ENCODE measurements at places on chromosomes 16 and 17. TPM values are rescaled to one million over a fixed set of nuclear protein-coding genes. Genes with fewer than 3 reads are reported as not detected.

- no peak for DNase-seq
Measured at GRCh38 chr16:79420493-79420892, 180.0 kb downstream of the MAF start.

DNA sequence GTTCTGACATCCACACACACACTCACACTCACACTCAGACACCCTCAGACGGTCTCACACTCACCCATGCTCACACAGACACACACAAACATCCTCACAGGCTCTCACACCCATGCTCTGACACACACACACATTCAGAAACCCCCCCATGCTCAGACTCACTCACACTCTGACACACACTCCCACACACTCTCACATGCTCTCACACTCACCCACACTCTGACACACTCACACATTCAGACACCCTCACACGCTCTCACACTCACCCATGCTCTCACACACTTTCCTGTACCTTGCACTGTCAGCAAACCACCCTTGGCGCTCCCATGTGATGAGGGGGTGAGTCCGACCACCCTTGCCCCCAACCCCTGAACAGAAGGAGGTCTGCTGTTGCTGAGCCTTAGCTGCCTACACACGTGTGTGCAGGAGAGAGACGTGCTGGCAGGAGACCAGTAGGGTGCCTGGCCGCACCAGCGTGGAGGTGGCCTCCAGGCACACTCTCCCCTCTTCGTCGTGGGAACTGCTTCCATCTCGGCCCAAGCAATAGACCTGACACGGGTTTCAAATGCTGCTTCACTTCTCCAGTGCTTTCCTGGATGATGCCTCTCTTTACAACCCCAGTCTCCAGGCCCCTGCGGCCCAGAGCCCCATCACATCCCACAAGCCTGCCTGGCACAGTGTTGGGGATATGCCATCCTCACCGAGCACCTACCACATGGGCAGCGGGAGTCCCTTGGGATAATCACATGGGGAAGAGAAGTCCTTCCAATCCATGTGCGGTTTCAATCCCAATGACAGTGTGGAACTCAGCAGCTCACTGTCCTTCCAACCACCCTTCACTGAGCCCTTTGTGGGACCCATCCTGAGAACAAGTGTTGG, 267.8 kb upstream of the FOXF1 start:
- DNase-seq: peak; percentile 12

The PROCA1 gene
- total RNA-seq: 2.5 TPM

DNA sequence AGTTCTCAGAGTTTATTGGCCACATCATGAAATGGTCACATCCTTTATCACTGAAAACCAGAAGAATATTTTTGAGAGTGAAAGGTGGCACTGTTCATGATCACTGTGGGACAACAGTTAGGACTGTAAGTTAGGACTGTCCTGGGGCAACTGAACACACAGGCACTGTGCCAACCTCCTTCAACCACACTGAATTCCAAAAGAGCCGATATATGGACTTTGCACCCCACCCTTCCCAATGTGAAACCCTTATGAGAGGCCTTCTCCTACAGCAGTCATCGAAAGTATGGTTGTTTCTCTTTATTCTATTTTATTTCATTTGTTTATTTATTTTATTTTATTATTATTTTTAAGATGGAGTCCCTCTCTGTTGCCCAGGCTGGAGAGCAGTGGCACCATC, 353.5 kb downstream of the TOX3 start:
- peak; percentile 20 for DNase-seq

DNA sequence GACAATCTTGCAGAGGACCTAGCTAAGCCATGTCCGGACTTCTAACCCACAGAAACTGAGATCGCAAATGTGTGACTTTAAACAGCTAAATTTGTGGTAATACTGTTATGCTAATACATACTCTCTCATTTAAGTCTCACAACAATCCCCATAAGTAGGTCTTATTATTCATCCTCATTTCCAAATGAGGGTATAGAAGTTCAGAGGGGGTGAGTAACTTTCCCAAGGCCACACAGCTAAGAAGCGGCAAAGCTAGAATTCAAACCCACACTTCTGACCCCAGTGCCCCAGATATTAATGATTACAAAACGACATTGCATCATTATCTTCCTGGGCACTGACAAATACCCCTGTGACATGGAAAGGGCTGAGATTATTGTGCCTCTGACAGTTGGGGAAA, 81.4 kb downstream of the CNGB1 start:
- no peak for DNase-seq

The NOG gene
- total RNA-seq: 0.27 TPM

DNA sequence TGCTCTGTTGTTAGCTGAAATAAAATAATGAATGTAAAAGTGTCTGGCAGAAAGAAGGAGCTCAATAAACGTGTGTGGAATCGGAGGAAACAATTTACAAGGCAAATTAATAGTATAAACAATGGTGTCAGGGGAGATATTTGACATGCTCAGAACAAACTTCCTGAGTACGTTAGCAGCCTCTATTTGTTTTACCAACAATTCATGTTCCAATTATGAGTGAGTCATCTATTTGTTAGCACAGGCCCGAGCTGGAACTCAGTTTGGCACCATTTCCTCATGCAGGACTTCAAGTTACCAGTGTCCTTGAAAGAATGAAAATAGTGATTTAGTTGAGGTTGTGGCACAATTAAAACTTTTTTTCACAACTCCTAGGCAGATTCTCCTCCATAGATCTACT, 9.1 kb downstream of the ASIC2 start:
- peak; percentile 62 for DNase-seq

The SREBF1 gene
- total RNA-seq: 174 TPM

The TBC1D3L gene
- total RNA-seq: 14.8 TPM

The DNAH3 gene
- total RNA-seq: 5.1 TPM

DNA sequence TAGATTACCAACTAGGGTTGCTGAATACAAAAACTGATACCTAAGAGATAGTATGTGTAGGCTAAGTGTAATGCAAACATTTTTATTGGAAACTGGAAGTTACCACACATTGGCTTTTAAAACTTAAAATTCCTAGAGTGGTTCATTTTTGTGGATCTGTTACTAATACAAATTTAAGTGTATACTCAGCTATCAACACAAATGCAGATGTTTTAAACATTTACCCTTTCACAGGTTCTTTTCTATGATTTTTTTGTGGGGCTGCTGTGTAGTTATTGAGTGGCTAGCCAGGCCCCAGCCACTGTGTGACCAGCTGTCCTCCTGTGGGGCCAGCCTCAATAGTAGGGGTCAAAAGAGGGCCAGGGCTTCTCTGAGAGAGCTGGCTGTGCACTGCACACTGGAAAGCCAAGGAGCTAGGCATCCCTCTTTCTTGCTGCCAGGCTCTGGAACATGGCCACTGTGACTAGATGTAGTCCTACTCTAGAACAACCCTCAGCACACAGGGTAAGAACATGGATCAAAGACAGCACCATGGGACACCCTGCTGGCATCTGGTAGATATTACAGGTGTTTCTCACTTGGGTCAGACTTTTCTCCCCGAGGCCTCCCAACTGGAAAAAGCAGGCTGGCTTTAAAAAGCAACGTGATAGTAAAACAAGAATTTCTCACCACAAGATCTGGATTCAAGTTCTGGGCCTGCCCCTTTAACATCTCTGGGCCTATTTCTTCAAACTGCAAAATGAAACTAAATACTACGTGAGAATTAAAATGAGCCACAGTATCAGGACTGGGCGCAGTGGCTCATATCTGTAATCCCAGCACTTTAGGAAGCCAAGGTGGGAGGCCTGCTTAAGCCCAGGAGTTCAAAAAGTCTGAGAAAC, 7.3 kb upstream of the VEZF1 start:
- peak; percentile 65 for DNase-seq

DNA sequence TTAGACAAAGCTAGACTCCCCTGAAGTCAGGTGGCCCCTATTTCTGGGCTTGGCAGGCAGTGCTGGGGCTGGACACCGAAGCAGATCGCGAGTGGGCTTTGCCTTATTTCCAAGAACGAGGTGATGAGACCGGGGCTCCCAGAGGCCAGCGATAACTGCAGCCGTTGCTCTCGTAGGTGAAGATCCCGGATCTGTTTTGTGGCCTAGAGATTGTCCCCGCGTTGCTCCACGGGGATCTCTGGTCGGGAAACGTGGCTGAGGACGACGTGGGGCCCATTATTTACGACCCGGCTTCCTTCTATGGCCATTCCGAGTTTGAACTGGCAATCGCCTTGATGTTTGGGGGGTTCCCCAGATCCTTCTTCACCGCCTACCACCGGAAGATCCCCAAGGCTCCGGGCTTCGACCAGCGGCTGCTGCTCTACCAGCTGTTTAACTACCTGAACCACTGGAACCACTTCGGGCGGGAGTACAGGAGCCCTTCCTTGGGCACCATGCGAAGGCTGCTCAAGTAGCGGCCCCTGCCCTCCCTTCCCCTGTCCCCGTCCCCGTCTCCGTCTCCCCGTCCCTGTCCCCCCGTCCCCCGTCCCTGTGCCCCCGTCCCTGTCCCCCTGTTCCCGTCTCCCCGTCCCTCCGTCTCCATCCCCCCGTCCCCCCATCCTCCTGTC, 1.5 kb upstream of the TBCD start:
- no peak for DNase-seq

The CTCF gene
- 47.3 TPM for total RNA-seq

DNA sequence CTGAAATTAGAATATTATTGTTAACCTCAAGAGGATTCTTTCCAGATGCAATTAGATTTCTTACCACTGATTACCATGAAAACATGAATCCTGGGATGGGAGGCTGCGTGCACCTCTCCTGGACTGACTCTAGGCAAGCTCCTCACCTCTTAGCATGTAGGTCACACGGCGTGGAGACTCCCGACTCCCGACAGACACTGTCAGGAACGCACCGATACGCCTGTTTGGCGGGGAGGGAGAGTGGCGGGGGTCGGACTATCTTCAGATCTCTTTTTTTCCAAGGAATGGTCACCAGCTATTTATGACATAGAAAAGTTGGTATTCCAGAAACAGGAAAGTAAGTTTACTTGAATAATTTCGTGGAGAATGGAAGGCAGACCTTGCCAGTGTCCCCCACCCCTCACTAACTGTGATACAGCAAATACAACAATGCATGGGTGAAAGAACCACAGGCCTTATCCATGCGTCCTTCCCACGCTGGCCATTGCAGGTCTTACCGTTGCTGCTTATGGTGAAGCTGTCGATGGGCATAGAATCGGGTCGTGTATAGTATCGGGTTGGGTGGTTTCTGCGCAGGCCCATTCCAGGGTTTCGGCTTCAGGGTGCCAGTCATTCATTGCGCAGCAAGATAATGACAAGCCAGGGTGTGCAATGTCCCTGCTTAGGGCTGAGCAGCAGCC, 62.6 kb upstream of the ENDOV start:
- DNase-seq: no peak

The SPIRE2 gene
- total RNA-seq: 51.7 TPM

- no peak for DNase-seq
Measured at GRCh38 chr17:54948380-54948779, 20.1 kb downstream of the COX11 start.
